ENCODE measurements at places on chromosomes 13 and 19.
A peak's percentile ranks its signal among the peaks of the same experiment; 100 is the strongest.

DNA sequence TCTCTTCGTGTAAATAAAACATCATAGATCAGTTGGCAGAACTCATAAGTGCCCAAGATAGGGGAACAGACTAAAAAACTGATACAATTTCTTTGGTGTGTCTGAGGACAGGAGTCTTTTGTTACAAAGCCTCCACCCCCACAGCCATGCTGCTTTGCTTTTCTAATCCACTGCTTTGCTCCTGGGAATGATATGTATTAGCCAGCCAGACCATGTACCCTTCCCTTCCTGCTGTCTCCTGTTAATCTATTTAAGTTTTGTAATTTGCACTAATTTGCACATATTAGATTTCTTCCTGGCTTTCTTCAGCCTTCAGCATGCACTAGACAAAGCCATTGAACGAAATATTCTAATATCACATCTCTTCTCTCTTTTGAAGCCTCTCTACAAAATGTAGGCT is 130.5 kb downstream of the MAB21L1 start:
- no peak for DNase-seq

- no peak for DNase-seq
These were observed 138.0 kb downstream of the ENOX1 start for GRCh38 chr13:43648733-43649132.

- DNase-seq: no peak
These were observed 933 bp upstream of the UQCR11 start for GRCh38 chr19:1606138-1606651.

DNA sequence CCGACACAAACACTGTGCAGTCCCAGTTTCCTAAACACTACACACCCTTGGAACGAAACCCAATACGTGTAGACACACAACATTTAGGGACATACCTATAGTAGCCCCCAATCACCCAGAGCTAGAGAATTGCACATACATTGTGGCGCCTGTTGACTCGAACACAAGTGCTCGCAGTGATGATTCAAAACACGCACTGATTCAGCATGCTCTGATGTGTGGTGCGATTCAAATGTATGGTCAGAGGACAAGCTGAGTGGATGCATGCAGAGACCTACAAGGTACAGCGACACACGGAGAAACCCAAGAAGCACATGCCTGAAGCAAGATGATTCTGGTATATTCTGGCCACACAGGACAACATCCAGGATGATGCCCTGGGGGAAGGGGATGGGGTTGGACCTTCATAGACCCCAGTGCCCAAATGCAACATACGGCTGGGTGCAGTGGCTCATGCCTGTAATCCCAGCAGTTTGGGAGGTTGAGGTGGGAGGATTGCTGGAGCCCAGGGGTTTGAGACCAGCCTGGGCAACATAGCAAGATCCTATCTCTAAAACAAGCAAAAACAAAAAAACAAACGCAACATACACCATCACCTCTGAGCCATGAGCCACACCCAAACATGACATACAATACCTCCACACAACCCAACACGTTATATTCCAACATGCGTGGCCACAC is 997 bp upstream of the KCNN4 start:
- DNase-seq: no peak

GRCh38 chr19:30059741-30060457 is 117.9 kb downstream of the URI1 start:
- DNase-seq: no peak

GRCh38 chr19:6198896-6199239 is 63.4 kb downstream of the ACSBG2 start:
- no peak for DNase-seq

DNA sequence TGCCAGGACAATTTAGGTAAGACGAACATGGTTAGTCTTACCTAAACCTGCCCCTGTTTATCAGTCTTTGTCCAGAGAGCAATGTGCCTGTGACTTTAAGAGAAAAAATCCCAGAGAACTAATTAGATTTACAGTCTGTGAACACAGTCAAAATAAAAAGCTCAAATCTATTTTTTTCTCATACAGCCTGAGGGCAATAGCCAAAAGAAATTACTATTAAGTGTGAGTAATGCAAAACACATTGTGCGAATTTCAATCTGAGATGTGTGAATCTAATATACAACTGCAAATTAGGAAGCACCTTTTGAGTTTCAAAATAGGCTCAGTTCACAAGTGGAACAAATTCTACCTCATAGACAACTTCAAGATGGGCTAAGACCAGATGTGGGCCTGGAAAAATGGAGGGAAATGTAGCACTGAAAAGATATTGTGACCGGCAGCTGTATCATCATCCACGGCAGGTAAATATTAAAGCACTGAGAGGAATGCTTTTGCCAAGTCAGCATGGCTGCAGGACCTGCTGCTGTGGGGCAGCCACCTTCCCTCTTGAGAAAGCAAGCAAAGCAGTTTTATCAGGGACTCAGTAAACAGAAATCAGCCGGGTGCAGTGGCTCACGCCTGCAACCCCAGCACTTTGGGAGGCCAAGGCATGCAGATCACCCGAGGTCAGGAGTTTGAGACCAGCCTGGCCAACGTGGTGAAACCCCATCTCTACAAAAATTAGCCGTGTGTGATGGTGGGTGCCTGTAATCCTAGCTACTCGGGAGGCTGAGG is 114.8 kb downstream of the KATNAL1 start:
- no peak for DNase-seq

DNA sequence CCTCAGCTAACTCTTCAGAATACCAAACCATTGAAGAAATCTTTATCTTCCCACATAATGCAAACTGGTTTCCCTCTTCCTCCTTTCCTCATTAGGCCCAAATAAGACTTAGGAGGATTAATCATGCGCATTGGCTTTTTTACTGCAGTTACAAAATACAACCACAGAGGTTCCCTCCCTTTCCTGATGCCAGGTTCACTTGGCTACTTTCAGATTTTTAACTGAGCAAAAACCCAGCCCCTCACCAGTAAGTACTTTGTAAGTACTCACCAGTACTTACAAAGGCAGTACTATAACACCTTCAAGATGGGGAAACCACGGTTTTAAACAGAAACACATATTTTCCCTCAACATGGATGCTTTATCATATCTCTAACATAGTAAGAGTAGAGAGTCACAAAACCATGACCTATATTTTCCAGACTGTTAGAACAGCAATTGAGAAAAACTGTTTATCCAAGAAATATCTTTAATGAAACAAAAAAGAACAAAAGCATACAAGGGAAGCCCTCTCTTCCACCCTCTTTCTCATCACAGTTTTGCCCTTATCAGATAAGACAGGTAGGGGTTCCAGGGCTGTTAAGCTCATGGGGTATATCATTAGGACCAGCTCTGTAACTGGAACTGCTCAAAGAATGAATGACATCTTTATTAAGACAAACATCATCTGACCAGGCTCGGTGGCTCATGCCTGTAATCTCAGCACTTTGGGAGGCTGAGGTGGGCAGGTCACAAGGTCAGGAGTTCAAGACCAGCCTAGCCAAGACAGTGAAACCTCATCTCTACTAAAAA is 12.7 kb downstream of the FOXO1 start:
- DNase-seq: no peak

GRCh38 chr13:23678795-23679194 is 108.6 kb downstream of the TNFRSF19 start:
- no peak for DNase-seq

DNA sequence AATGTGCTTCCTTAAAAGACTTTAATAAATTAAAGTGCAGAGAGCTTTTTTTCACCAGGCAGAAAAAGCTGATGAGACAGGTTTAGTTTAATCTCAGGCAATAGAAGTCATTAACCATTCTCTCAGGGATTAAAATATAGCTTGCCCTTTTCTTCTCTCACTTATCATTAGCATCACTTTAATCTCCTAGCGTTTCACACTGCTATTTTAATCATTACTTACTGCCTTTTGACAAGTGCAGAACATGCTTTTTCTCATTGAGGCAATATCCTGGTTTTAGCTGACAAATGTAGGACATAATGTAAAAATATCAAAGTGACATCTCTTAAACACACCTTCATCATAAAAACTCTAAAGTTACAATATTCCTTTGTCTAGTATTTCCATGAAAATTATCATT is 94.6 kb downstream of the DACH1 start:
- no peak for DNase-seq

GRCh38 chr19:46896076-46896794 is 35.4 kb downstream of the ARHGAP35 start:
- DNase-seq: no peak

- no peak for DNase-seq
These were observed 6.2 kb downstream of the GAS6 start for GRCh38 chr13:113857531-113858195.

GRCh38 chr19:17420475-17420924 is 653 bp downstream of the MVB12A start:
- DNase-seq: no peak

GRCh38 chr13:79585033-79585432 is 104.1 kb downstream of the NDFIP2 start:
- DNase-seq: no peak

GRCh38 chr19:39792999-39793546 is 14.4 kb downstream of the LEUTX start:
- peak; percentile 48 for DNase-seq

DNA sequence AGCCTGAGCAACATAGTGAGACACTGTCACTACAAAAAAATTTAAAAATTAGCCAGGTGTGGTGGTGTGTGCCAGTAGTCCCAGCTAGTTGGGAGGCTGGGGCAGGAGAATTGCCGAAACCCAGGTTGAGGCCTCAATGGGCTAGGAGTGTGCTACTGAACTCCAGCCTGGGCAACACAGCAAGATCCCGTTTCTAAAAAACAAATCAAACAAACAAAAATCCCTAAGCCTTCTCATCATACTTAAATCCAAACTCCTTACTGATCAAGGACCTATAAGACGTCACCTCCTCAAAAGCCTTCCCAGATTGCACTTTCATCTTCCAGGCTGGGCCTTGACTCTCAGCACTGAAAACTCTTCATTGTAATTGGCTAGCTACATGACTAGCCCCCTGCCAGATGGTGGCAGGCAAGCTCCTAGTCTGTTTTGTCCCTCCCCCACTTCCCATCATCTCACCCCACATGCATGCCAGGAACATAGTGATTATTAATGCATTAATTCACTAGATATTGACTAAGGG is 17.5 kb upstream of the NANOS3 start:
- DNase-seq: no peak

GRCh38 chr13:57630661-57631595 is 616 bp upstream of the PCDH17 start:
- DNase-seq: no peak

- DNase-seq: no peak
These were observed 19.2 kb upstream of the GNA15 start for GRCh38 chr19:3116621-3117020.

GRCh38 chr13:28321756-28322155 is 173.2 kb downstream of the FLT1 start:
- no peak for DNase-seq

- no peak for DNase-seq
These were observed 7.2 kb downstream of the WDR18 start for GRCh38 chr19:991174-991931.

DNA sequence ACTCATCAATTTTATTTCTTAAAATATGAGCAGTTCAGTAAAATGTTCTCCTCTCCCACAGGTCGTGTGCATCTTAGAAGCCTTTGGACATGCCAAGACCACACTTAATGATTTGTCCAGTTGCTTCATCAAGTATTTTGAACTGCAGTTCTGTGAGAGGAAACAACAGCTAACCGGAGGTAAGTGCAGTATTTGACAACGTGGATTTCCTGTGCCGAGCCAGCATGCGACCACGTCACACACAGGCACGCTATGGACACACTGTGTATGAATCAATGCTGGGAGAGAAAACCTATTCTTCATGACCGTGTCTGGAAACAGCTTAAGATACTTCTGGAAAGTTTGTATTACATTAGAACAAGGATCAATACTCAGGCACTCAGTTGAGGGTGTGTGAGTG is 268.5 kb downstream of the MYO16 start:
- no peak for DNase-seq

DNA sequence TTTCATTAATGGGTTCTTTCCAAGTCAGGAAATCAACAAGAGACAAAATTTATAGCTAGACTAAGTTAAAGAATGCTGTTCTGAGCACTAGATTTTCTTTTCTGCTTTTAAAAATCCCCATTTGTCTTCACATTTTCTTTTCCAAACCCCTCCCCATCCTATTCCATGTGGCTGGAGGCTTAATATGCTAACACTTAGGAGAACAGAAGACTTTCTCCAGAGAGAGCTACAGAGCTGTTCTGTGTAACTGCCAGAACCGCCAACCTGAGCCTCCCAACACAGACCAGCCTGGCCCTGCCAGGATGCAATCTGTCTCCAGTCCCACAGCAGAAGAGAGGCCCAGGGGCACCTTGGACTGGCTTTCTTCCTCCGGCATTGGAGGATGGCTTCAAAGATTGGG is 264.1 kb downstream of the NDFIP2 start:
- no peak for DNase-seq

DNA sequence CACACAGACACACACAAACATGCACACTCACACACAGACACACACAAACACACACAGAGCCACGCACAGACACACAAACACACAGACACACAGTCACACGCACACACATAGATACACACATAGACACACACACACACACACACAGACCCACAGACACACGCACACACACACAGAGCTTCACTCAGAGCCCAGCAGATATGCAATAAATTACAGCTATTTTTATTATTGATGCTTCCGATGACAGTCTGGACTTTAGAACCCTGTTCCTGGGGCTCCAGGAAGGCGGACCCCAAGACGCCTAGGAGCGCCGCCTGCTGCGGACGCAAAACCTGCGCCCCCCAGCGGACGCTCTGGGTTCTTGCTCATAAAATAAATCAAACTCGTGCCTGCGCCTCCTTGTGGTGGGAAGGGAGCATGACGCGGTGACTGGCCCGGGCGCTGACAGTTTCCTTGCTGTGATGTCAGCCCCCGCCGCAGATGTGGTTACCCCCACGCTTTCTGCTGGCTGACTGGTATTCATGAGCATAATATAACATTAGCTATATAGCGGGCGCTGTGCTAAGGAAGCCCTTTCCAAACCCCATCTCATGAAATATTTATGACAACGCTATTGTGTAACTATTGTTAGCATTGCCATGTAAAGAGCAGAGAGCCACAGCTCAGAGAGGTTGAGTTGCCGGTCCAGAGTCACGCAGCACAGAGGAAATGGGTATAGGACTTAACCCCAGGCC is 64.4 kb upstream of the TM9SF2 start:
- peak; percentile 93 for DNase-seq

DNA sequence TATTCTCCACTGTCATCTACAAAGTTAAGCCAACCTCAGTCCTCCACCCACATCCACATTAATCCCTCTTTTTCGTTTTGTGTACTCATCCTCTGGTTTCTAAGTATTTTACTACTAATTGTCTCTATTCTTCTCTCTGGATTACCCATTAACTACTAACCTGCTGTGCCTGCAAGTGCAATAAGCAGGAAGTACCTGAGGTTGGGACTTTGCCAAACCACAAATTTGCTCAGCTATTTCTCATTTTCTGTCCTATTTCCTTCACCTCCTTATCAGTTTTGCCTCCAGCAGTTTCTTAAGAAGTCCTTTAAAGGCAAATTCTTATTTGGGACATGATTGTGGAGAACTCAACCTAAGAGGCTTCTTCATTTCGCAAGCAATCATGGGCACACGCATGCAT is 1708.9 kb downstream of the SLITRK5 start:
- no peak for DNase-seq

- no peak for DNase-seq
These were observed 27.1 kb downstream of the STK24 start for GRCh38 chr13:98549728-98550317.

- DNase-seq: peak; percentile 73
These were observed 712 bp downstream of the BBC3 start for GRCh38 chr19:47230054-47230920.

GRCh38 chr13:49488563-49488962 is 7.2 kb upstream of the PHF11 start:
- DNase-seq: no peak

- no peak for DNase-seq
These were observed 675 bp downstream of the PPP1R14A start for GRCh38 chr19:38255383-38256014.
